Hematopoietic multipotent progenitor cell (in vitro differentiated cells): ENCODE measurements at places on chromosomes 5 and 9.

GRCh38 chr5:97847920-97848631 is 665.0 kb upstream of the RIOK2 start:
- no peak for DNase-seq

DNA sequence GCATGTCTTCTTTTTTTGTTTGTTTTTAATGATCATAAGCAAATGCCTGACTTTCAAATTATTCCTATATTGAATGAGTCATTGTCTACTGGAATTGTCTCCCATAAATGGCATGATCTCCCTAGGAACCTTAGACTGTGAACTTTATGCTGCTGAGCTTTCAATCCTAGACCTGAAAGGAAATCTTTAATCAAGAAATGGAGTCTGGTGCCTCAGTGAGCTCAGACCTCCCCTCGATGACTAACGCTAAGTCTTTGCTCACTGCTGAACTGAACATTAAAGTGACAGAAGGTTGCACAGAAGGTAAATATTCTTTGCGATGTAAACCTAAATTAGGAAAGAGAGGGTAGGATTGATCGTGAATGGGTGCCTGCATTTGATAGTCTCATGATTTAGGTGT is 745.2 kb upstream of the WWC1 start:
- DNase-seq = no peak

GRCh38 chr5:15326471-15326870 is 173.5 kb upstream of the FBXL7 start:
- DNase-seq = no peak

DNA sequence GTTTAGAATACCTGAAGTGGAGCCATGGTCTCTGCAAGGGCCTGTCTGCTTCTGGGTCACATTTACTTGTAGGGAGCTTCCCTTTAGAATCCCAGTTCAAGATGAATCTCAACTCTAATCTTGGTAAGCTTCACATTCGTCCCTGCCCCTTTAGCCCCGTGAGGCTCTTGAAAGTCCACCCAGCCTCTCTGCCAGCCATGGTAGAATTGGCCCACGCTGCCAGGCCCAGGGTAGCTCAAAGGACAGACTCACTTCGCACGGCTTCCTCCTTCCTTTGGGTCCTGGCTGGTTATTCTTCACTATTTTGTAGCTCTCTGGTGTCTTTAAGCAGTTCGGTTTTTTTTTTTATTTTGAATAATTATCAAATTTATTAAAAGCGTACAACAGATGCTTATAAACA is 28.6 kb upstream of the NKX2-5 start:
- no peak for DNase-seq

- DNase-seq = no peak
Observed at GRCh38 chr9:112647596-112647995, 70.3 kb downstream of the INIP start.

DNA sequence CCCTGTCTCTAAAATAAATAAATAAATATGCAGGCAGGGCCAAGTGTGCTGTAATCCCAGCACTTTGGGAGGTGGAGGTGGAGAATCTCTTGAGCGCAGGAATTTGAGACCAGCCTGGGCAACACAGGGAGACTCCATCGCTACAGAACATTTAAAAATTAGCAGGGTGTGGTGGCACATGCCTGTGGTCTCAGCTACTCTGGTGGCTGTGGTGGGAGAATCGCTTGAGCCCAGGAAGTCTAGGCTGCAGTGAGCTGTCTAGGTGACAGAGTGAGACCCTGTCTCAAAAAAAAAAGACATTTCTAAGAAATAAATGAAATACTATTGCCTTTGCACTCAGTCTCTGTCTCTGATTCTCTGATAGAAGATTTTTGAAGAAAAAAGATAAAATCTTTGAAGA is 1.2 kb upstream of the PCDHGA10 start:
- DNase-seq = no peak
